ENCODE measurements at places on chromosomes 7 and 10.

DNA sequence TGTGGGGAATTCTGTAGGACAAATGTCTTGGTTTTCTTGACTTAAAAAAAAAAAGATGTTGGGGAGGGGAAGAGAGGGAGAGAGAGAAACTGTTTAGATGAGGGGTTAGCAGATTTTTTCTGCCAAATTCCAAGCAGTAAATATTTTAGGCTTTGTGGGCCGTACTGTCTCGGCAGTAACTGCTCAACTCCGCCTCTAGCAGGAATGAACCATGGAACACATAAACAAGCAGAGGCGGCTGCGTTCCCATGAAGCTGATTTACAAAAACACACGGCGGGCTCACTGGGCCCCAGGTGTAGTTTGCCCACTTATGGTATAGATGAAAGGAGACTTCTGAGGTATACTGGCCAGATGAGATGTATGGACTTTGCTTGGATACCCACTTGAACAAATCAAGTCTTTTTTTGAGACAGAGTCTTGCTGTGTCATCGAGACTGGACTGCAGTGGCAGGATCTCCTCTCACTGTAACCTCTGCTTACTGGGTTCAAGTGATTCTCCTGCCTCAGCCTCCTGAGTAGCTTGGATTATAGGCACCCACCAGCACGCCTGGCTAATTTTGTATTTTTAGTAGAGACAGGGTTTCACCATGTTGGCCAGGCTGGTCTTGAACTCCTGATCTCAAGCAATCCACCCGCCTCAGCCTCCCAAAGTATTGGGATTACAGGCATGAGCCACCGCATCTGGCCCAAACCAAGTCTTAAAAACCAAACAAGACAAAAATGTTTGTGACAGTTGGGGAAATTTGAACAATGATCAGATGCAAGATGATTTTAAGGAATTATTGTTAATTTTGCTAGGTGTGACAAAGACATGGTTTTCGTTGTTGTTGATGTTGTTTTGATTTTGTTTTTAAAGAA lies 9.7 kb upstream of the ADAMTS14 start:
- DNase-seq = no peak
- no peak overlapping the region for H3K27ac ChIP-seq
- H3K36me3 ChIP-seq = no peaks in the 10 kb centered on the region

- no peak overlapping the region for H3K4me3 ChIP-seq
- H3K4me1 ChIP-seq = no peaks in the 10 kb centered on the region
- H3K27me3 ChIP-seq = no peaks in the 10 kb centered on the region
- DNase-seq = no peak
Measured at GRCh38 chr10:78762086-78762630, 306.6 kb upstream of the ZMIZ1 start.

DNA sequence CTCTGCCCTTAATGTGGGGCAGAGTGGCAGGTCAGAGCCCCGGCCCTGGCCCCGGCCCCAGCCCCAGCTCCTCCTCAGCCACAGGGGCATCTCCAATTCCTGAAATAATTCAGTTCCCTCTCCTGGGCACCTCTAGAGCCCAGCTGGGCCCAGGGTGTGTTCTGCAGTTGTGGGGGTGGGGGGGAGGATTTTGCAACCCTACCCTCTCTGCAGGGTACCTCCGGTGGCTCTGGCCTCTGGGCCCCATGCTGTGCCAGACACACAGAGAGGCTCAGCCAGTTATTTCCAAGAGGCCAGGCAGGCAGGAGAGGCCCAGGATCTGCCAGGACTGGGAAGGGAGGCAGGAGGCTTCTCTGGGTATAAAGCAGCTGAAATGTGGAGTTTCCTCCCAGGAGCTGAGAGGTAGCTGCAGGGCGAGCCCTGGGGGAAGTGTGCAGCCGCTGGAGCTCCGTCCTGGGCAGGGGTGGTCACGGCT lies 47.9 kb downstream of the PWWP2B start:
- no peaks in the 10 kb centered on the region for H3K36me3 ChIP-seq
- H3K27ac ChIP-seq = no peak overlapping the region
- no peak overlapping the region for H3K4me3 ChIP-seq
- no peak for DNase-seq
- peaks cover 47% of the 10 kb centered on the region for H3K4me1 ChIP-seq

DNA sequence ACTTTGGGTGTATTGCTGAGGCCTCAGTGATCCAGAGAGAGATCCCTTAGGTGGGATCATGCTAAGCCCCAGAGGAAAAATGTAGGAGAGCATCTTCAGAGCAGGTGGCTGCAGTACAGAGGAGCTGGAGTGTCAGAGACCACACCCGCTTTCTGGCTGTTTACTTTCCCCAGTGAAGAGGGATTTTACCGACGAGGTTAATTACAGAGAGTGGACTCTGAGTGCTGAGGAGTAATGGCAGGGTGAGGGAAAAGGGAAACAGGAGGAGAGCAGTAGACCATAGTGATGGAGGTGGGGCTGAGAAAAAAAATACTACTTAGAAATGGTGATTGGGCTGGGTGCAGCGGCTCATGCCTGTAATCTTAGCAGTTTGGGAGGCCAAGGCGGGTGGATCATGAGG lies 43.3 kb upstream of the HBP1 start:
- no peak for DNase-seq
- no peaks in the 10 kb centered on the region for H3K36me3 ChIP-seq
- H3K27ac ChIP-seq = peak overlapping the region; percentile 62
- no peak overlapping the region for H3K4me3 ChIP-seq
- no peaks in the 10 kb centered on the region for H3K27me3 ChIP-seq

DNA sequence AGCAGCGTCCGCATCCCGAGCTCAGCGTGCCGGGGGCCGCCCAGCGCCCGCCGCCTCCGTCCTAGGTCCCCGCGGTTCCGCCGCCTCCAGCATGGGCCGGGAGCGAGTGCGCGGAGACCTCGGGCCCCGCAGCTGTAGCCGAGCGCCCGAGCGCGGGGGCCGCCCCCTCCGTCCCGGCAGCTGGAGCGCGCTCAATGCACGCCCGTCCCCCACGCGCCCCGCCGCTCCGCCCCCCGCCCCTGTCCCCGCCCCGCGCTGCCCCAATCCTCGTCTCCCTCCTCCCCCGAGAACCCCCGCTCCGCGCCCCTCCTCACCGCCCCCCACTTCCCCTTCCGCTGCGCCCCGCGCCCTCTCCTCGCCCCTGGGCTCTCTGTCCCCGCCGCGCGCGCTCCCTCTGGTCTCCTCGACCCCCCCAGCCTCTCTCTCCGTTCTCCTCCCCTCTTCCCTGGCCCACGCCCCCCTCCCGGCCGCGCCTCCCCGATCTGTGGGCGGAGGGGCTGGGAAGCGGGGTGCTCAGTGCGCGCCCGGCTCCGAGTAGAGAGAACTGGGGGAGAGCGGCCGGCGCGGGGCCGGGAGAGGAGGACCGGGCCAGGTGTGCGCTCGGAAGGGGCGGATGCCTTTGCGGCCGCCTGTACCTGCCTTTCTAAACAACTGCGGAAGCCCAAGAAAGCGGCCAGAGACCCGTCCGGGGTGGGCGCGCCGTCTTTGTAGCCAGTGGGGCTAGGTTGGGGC lies at the start of gene VIPR2:
Gene VIPR2, minus strand, starts transcription at position 110 of the 732 bp plus-strand sequence. Its CDS starts 96 bp downstream, at position 14.
- no peaks in the 10 kb centered on the region for H3K36me3 ChIP-seq
- H3K4me3 ChIP-seq = no peak within 1 kb of the TSS
- H3K27me3 ChIP-seq = peaks cover 26% of the 10 kb centered on the region
- no peak within 1 kb of the TSS for H3K27ac ChIP-seq
